IMR-90 (cell line): ENCODE measurements at places on chromosomes 7 and 10. TPM values are rescaled to one million over a fixed set of nuclear protein-coding genes. Genes with fewer than 3 reads are reported as not detected.
A peak's percentile ranks its signal among the peaks of the same experiment; 100 is the strongest.

GRCh38 chr10:112502536-112502935 lies 55.5 kb downstream of the VTI1A start:
- DNase-seq = no peak
- no peaks in the 10 kb centered on the region for H3K4me1 ChIP-seq
- no peak overlapping the region for H3K4me3 ChIP-seq
- no peaks in the 10 kb centered on the region for H3K27me3 ChIP-seq
- no peak overlapping the region for H3K27ac ChIP-seq

Gene ADAMTS14
- under 0.01 TPM in 2 replicates for total RNA-seq

GRCh38 chr7:54485044-54485443 lies 57.1 kb upstream of the VSTM2A start:
- H3K27me3 ChIP-seq = no peaks in the 10 kb centered on the region
- H3K4me1 ChIP-seq = no peaks in the 10 kb centered on the region
- DNase-seq = no peak
- no peaks in the 10 kb centered on the region for H3K36me3 ChIP-seq
- H3K27ac ChIP-seq = no peak overlapping the region

DNA sequence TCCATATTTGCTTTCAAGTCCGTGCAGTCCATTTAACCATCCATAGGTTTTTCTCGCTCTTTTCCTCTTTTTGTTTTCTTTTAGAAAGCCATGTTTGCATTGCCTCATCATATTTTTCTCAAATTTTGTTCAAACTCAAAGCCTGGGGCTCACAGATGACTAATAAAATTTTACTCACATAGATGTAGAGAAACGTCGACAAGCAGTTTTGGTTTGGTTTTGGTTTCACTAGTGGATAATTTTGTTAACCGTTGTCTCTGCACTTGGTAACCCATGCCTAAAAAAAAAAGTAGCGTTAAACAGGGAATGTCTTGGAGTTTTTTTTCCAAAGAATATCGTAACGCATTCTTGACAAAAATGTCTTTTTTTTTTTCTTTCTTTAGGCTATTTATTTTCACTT lies 344.2 kb upstream of the GALNT17 start:
- no peak overlapping the region for H3K27ac ChIP-seq
- H3K27me3 ChIP-seq = no peaks in the 10 kb centered on the region
- H3K36me3 ChIP-seq = peaks cover 22% of the 10 kb centered on the region
- DNase-seq = no peak

Gene GLRX3
- total RNA-seq = 78.7 and 96.7 TPM in 2 replicates

DNA sequence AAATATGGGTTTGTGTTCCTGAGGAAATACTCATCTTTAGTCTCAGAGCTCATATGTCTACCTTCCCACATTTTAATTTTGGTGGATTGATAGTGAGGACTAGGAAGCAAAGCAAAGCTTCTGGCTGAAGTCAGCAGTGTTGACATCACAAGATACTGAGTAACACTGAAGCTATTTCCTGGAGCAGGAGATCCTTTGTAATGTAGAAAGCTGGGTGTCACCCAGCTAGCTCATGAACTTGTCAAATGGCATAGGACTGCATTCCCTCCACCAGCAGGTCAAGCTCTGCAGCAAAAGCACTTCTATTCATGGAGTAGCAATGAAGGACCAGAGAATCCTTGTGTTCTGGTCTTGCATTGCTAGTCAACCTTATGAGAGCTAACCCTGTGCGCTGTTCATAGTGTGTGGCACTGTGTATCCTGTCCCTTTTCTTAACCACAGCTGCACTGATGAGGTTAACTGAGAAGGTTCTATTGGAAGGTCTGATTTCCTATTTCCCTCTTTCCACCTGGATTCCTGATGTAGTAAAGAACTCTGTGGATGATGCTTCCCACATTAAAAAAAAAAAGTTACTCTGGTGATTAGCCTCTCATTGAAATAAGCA lies 94.8 kb upstream of the ZNF804B start:
- DNase-seq = no peak
- H3K27ac ChIP-seq = no peak overlapping the region
- H3K4me1 ChIP-seq = no peaks in the 10 kb centered on the region
- H3K4me3 ChIP-seq = no peak overlapping the region

DNA sequence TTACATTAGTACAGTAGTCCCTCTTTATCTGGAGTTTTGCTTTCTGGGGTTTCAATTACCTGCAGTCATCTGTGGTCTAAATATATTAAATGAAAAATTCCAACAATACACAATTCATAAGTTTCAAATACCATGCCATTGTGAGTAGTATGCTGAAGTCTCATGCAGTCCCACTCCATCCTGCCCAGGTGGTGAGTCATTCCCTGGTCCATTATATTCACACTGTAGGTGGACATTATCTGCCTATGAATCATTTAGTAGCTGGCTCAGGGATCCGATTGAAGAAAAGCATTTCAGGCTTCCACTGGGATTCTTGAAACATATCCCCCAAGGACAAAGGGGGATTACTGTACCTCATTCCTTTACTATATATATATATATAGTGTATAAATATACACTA lies 298.2 kb upstream of the GALNT17 start:
- H3K27me3 ChIP-seq = no peaks in the 10 kb centered on the region; the same call in 1 of the 2 replicates
- H3K36me3 ChIP-seq = no peaks in the 10 kb centered on the region
- no peak overlapping the region for H3K4me3 ChIP-seq
- DNase-seq = peak; percentile 69
- no peak overlapping the region for H3K27ac ChIP-seq

GRCh38 chr10:120981601-120982391 lies 130.6 kb downstream of the WDR11 start:
- H3K27me3 ChIP-seq = peaks cover 5% of the 10 kb centered on the region
- H3K4me3 ChIP-seq = no peak overlapping the region
- H3K36me3 ChIP-seq = no peaks in the 10 kb centered on the region
- no peak for DNase-seq

DNA sequence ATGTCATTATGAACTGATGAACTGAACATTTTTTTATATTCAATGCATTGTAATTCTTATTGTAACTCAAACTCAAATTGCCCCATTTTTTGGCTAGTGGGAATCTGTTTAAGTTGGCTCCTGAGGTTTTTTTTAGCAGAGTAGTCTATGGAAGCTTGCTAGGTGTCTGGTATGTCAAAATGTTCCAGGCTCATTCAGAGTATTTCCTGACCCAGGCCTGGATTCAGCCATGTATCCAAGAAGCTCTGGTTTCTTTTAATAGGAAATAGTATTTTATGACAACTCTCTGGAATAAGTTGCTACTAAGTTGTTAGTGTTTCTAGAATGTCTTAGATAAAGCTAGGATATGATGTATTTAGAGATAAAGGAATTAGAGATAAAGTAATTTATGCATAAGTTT lies 288.0 kb downstream of the ARL4A start:
- no peak for DNase-seq
- no peak overlapping the region for H3K4me3 ChIP-seq
- no peaks in the 10 kb centered on the region for H3K36me3 ChIP-seq
- no peaks in the 10 kb centered on the region for H3K27me3 ChIP-seq
- no peak overlapping the region for H3K27ac ChIP-seq
- no peaks in the 10 kb centered on the region for H3K4me1 ChIP-seq

DNA sequence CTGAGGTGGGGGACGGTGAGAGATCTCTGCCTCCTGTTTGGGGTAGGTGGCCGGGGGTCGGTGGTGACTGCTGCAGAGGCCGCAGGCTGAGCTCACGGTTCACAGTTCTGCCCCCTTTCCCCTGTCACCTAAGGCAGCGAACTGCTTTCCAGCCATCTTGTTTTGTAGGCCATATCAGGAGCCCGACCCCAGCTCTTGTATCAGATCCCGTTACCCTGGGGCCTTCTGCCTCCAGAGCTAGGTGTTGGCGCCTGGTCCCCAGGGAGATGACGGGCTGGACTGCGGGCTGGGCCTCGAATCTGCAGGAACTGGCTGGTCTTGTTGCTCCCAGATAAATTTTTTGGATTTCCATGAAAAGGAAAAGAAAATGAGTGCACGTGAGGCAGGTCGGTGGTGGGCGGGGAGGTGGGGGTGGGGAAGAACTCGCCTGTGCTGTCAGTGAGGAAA lies 183.0 kb downstream of the DNAJB6 start:
- H3K36me3 ChIP-seq = no peaks in the 10 kb centered on the region
- no peak overlapping the region for H3K4me3 ChIP-seq
- no peaks in the 10 kb centered on the region for H3K27me3 ChIP-seq
- no peak overlapping the region for H3K27ac ChIP-seq
- no peak for DNase-seq

GRCh38 chr7:123862775-123863174 lies 17.8 kb downstream of the HYAL4 start:
- H3K27me3 ChIP-seq = peaks cover 3% of the 10 kb centered on the region
- no peaks in the 10 kb centered on the region for H3K4me1 ChIP-seq

DNA sequence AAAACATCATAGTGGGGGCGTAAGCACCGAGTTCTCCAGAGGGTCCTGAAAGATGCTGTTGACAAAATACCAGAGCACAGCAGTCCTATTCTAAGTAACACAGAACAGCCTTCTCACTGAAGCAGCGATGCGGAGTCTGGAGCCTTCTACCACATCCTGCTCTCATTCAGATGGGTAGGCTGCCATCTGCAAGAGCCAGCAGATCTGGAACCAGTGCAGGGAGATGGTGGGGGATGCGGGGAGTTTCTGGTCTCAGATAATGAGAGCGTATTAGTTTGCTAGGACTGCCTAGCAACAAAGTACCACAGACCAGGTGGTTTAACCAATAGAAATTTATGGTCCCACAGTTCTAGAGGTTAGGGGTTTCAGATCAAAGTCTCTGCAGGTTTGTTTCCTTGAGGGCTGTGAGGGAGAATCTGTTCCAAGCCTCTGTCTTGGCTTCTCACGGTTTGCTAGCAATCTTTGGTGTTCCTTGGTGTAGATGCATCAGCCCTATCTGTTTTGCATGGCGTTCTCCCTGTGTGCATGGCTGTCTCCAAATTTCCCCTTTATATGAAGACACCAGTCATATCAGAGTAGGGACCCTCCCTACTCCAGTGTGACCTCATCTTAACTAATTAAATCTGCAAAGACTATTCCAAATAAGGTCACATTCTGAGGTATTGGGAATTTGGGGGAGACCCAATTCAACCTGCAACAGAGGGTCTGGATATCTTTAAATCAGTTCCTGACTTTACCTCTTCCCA lies 52.0 kb upstream of the STEAP1B start:
- H3K27ac ChIP-seq = no peak overlapping the region
- DNase-seq = no peak
- peaks cover 27% of the 10 kb centered on the region for H3K27me3 ChIP-seq
- no peaks in the 10 kb centered on the region for H3K4me1 ChIP-seq
- no peak overlapping the region for H3K4me3 ChIP-seq
- H3K36me3 ChIP-seq = no peaks in the 10 kb centered on the region

DNA sequence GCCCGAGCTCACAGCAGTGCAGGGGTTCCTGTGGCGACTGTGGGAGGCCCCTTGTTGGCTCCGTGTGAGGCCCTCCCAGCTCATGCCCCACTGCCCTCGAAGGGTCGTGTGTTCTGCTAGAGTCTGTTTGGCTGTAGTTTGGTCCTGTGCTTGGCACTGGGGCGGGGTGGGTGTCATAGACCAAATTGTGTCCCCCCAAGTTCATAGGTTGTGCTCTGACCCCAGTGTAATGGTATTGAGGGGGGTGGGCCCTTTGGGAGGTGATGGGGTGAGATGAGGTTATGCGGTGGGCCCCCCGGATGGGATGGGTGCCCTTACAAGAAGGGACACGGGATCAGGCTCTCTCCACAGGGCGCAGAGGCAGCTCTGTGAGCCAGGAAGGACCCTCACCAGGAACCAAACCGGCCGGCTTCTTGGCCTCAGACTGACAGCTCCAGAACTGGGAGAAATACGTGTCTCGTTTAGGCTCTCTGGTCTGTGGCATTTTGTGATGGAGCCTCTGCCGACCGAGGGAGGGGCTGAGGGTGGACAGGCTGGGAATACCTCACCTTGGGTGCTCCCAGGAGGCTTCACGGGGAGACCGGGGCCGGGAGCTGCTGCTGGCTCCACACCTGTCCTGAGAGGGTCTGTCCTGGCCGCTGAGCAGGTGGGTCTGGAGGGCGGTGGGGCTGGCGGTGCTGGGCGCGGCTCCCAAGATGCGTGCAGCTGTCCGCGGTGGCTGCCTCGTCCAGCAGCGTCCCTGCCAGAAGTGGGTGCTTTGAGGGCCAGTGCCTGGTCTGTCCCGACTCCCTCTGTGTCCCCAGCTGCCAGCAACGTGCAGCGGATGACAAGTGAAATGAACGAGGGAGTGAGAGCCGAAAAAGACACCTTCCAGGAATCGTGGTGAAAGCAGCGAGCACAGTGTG lies 89.4 kb downstream of the INPP5A start:
- no peak overlapping the region for H3K4me3 ChIP-seq
- no peak for DNase-seq
- no peaks in the 10 kb centered on the region for H3K36me3 ChIP-seq
- no peak overlapping the region for H3K27ac ChIP-seq
- H3K4me1 ChIP-seq = peaks cover 21% of the 10 kb centered on the region

Gene ADAP1
- total RNA-seq = 1.4 and 2.2 TPM in 2 replicates

- H3K4me3 ChIP-seq = no peak overlapping the region
- H3K4me1 ChIP-seq = peaks cover 15% of the 10 kb centered on the region
- H3K27me3 ChIP-seq = no peaks in the 10 kb centered on the region
- peaks cover 5% of the 10 kb centered on the region for H3K36me3 ChIP-seq
Measured at GRCh38 chr10:103058034-103058433, 135.0 kb downstream of the NT5C2 start.

Gene CYP2C9
- total RNA-seq = not detected in 2 replicates

DNA sequence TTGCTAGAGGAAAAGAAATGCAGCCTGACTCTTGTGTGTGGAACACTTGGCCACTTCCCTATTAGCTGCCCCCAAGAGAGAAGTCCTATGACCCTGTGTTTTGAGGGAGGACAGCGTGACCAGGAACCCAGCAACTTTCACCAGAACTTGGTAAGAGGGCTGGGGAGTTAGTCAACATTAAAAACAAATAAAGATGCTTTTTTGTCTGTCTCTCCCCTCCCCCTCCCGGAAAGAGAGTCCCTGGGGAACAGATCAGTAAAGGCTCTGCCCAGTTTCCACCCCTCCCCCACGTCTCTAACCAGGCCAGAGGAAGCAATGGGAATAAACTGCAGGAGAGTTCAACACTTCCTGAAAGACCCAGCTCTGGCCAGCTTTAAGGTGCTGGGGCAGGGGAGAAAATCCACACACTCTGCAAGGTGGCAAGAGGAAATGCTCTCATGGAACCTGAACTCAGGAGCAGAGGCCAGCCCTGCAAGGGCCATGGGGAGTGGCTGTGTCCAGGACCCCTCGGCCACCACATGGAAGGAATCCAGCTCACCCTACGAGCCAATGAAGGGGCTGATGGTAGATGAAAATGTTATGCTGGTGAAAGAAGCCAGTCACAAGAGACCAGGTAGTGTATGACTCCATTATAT lies 21.5 kb downstream of the SH3PXD2A start:
- no peaks in the 10 kb centered on the region for H3K27me3 ChIP-seq
- H3K4me3 ChIP-seq = no peak overlapping the region
- peaks cover 18% of the 10 kb centered on the region for H3K4me1 ChIP-seq
- H3K36me3 ChIP-seq = no peaks in the 10 kb centered on the region
- H3K27ac ChIP-seq = no peak overlapping the region

Gene STEAP1B
- 13.8 and 21.1 TPM in 2 replicates for total RNA-seq
